Effector CD8-positive, alpha-beta T cell (primary cell): ENCODE measurements at places on chromosomes 1 and 21.

DNA sequence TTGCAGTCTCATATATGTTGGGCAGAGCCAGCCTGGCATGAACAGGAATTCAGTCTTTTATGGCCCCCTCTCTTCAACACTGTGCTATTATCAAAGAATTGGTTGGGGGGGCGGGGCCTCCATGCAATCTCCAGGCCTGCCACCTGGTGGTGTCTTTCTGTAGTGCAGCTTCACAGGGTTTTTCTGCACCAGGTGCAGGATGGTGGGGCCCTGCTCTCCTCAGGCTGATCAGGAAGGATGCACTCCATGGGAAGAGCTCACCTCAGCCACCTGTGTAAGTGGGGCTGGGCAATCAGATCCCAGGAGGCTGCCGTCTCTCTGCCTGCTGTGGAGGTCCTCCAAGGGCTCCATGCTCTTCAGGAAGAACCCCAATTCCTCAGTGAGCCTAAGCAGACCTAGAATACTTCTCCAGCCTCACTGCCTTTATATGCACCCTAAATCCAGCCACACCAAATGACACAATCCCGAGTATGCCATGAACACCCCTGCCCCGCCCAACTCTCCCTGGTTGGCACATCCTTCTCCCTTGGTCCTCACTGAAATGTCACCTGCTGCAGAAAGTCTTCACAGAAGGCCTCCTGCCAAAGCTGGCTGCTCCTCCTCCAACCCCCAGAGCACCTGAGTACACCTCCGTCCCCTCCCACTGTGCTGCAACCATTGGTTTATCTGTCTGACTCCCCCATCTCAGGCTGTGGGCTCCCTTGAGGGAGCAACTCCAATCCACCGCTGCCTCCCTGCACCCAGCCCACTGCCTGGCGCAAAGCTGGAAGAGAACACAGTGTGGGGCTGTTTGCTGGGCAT lies 16.5 kb downstream of the STK40 start:
- DNase-seq = peak; percentile 81

- DNase-seq = no peak
Observed at GRCh38 chr1:45574105-45574626, 9.7 kb upstream of the NASP start.

GRCh38 chr21:43949499-43950208 lies 62.5 kb upstream of the TRAPPC10 start:
- DNase-seq = no peak

- DNase-seq = no peak
Observed at GRCh38 chr1:208224192-208224713, 19.9 kb downstream of the PLXNA2 start.

GRCh38 chr1:69320757-69321211 lies 246.9 kb upstream of the LRRC7 start:
- DNase-seq = no peak

DNA sequence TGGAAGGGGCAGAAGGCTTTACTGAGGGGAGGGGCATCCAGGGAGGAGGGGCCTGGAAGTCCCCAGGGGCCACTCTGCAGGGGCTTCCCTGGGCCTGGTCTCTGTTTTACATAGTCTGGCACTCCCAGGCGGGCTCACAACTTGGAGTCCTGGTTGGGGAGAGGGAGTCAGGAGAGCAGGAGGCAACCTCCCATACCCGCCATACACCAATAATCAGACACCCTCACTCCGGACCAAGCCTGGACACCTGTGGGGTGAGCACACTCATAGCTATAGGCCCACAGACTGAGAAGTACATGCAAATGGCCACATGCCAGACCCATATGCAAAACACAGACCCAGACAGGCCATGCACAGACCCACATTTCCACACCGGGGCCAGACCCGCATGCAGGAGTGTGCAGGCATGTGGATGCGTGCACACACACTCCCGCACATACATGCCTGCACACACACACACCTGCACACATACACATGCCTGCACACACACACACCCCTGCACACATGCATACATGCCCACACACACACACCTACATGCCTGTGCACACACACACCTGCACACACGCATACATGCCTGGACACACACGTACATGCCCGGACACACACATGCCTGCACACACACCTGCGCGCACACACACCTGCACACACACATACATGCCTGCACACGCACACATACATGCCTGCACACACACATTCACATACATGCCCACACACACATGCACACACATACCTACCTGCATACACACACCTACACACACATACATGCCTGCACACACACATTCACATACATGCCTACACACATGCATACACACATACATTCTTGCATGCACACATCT lies 89.5 kb upstream of the RUNX3 start:
- DNase-seq = no peak

GRCh38 chr1:182716740-182717720 lies 32.6 kb upstream of the RGS8 start:
- no peak for DNase-seq

GRCh38 chr1:180916012-180916770 lies 3.5 kb downstream of the KIAA1614 start:
- no peak for DNase-seq

- DNase-seq = no peak
Observed at GRCh38 chr1:15758953-15759661, 512 bp downstream of the FBLIM1 start.

DNA sequence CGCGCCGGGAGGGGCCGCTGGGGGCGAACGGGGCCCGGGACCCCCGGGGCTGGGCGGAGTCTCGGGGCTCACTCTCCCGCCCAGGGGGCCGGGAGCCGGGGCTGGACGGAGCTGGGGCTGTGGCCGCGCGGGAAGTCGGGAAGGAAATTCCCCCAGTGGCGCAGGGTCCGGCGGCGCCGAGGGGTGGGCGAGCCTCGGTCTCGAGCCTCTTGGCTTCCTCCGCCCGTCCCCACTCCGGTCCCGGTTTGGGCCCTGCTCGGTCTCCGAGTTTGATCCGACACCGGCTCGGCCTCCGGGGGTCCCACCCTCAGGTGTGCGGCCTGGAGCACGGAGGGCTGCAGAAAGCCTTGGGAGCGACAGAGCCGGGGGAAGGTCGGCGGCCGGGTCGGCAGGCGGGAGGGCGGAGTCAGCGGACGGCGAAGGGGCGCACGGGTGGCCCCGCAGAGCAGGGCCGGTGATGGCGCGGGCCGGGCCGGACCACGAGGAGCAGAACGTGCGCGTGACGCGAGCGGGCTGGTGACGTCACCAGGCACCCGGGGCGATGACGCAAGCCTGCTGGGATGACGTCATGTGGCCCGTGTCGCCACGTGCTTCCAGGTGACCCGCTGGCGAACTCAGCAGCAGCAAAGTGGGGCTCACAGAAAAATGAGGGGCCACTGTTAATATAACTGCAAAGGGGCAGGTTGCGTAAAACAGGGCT lies 610 bp upstream of the HES4 start:
- peak; percentile 48 for DNase-seq

GRCh38 chr1:117564227-117565075 lies 41.4 kb upstream of the TENT5C start:
- DNase-seq = no peak

DNA sequence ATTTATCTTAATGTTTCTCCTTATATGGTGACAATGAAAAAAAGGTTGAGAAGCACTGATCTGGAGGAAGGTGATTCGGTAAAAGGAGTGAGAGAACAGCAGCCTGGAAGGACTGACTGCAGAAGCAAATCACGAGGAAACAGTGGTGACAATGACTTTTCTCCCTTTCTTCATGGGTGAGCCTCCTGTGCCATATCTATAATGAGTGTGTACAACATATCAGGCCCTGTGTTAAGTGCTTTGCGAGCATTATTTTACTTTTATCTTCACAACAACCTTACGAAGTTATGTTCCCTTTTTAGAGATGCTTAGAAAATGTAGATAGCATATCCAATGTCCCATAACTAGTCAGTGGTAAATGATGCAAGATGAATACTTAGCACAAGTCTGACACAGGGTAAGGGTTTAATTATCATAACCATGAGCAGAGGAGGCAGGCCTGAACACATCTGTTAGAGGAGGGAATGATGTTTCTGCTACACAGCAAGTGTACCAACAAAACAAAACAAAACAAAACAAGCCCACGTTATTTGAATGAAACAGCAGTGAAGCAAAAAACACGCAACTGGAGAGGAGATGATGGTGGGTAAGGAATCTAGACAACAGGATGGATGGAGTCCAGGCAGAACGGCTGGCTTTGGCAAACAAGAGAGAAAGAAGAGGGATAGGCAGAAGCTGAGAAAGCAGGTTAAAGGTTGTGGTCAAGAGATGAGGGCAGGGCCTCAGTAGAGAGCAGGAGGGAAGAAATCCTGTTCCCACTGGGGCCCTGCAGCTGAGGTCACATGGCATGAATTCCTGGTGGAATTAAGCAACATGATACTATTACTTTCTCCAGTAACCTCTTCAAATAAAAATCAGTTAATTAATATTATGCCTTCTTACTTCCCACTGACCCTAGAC lies 29.6 kb downstream of the GNG12 start:
- DNase-seq = no peak

DNA sequence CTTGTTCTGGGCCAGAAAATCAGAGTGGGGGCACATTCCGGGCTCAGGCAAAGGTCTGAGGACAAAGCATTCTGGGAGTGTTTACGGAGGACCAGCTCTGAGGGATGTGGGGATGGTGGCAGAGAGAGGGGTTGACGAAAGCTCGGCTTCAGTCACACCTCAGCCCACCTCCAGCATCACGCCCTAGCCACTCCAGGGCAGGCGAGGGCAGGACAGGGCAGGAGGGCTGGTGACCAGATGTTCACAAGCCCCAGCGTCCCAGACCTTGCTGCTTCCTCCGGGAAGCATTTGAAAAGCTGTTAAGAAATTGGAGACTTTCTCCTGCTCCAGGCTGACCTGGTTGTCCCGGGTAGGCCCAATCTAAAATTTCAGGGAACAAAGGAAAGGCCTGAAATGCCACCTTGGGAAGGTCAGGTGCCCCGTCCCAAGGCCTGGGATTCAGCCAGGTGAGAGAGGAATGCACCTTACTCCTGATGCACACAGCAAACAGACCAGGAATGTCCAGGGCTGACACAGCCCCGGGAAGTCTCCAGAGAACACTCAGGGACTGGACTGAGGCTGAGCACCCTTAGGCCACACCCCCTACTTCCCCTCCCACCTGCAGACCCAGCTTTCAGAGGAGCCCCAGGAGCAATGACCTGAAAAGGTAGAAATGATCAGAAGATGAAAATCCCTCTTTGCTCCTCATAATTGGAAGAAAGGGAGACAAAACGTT lies 71.9 kb upstream of the KLHDC7A start:
- DNase-seq = no peak

GRCh38 chr1:244964112-244964971 lies 100.0 kb upstream of the HNRNPU start:
- DNase-seq = no peak

DNA sequence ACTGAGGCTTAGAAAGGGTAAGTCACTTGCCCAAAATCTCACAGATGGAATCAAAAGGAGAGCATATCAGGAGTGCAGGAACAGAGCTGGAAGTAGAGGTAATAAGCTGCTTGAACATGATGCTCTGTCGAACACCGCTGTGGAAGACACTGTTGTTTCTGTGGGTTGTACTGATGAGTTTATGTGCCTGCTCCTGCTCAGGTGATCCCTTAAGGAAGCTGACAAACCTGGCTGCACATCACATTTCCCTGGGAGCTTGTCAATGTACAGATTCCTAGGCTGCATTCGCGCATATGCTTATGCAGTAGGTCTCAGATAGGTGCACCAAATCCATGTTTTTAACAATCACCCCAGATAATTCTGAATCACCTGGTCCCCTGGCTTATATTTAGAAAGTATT lies 79.7 kb downstream of the ZNF326 start:
- no peak for DNase-seq

GRCh38 chr1:19860418-19860817 lies 21.8 kb upstream of the OTUD3 start:
- no peak for DNase-seq

GRCh38 chr1:50503515-50503914 lies 80.3 kb upstream of the DMRTA2 start:
- DNase-seq = no peak

DNA sequence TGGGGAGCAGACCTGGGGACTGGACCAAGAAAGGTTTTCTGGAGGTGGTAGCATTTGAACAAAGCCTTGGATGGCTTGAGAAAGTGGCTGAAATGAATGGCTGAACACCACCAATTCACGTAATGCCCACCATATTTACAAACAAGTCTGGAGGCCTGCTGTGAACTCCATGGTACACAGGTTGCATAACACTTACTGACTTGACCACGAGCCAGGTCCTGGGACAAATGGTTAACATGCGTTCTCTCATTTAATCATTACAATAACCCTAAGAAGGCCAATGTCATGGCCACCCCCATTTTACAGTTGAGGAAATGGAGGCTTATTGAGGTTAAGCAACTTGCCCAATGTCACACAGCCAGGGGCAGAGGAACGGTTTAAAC lies 44.4 kb downstream of the ZBTB18 start:
- no peak for DNase-seq

- no peak for DNase-seq
Observed at GRCh38 chr1:115432061-115432460, 94.0 kb upstream of the NGF start.

DNA sequence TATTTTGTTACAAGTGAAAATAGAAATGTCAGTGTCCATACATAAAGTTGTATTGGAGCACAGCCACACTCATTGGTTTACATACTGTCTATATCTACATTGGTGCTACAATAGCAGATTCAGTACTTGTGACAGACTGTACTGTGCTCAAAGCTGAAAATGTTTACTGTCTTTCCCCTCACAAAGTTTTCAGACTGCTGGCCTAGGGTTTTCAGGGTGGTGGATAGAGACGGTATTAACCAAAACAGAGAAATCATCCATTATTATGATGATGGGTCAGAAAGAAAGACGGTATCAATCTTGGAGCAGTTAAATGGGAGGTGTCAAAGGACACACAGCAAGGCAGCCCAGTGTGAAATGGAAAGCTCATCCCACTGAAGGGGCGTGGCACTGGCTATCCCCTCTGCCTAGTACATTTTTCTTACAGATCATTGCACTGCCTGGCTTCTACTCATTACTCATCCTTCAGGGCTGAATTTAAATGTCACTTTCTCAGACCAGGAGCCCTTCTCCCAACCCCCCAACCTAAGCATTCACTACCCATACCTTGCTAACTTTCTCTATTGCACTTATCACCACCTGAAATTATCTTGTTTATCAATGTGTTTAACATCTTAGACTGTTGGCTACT lies 10.2 kb downstream of the JAK1 start:
- no peak for DNase-seq

DNA sequence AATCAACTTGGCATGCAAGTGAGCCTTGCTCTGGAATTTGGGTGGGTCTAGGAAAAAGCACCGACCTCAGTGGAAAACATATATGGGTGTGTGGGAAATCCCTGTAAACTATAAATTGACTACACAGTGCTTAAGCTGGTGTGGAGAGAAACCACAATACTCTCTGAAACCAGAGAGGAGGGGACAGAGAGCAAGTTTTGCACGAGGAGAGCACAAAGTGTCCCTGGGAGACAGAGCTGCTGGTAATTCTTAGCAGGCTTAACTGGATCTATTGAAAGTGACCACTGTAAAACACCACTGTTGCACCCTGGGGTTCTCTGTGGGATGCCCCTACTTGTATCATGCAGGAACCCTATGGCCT lies 12.8 kb downstream of the KCNJ15 start:
- no peak for DNase-seq

GRCh38 chr1:232822530-232822929 lies 17.3 kb downstream of the MAP10 start:
- no peak for DNase-seq

- no peak for DNase-seq
Observed at GRCh38 chr1:55188909-55189308, 26.3 kb downstream of the USP24 start.
